ENCODE measurements at places on chromosomes 11 and 22.

GRCh38 chr11:72569966-72570892 is 104.0 kb downstream of the PDE2A start:
- no peak for DNase-seq

DNA sequence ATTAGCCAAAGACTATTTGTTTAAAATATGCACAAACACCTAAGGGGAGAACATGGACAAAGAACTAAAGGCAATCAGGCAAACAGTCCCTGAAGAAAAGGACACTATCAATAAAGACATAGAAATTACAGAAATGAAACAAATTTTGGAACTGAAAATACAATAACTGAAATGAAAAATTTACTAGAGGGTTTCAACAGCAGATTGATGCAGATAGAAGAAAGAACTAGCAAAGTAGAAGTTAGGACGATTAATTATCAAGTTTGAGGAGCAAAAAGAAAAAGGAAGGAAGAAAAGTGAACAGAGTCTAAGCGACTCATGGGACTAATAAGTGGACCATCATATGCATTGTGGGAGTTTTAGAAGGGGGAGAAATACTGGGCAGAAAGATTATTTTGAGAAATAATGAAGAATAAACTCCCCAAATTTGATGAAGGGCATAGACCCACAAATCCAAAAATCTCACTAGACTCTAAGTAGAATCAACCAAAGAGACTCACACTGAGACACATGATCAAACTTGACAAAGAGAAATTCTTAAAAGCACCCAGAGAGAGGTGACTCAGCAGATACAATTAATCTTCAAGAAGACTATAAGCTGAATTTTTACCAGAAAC is 62.9 kb downstream of the JAM3 start:
- DNase-seq: no peak

GRCh38 chr11:63919267-63920125 is 2.5 kb upstream of the RCOR2 start:
- peak; percentile 55 for DNase-seq

DNA sequence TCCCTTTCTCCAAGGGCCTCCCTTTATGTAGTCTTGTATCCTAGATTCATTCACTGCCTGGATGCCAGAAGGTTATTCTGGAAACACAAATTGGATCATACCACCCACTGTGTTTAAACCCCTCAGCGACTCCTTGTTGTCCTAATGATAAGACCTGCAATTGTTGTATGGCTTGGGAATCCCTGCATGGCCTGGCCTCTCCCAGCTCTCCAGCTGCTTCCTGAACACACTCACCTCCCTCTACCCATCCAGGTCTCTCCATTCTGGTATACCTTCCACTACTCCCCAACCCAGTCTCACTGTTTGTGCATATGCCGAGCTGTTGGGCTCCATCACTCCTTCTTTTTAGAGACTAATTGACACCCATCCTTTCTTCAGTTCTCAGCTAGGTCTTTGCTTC is 124.3 kb upstream of the ALX4 start:
- no peak for DNase-seq

- no peak for DNase-seq
Measured at GRCh38 chr11:72228229-72228843, 3.8 kb downstream of the INPPL1 start.

- no peak for DNase-seq
Measured at GRCh38 chr22:17578136-17578754, 14.9 kb downstream of the SLC25A18 start.

DNA sequence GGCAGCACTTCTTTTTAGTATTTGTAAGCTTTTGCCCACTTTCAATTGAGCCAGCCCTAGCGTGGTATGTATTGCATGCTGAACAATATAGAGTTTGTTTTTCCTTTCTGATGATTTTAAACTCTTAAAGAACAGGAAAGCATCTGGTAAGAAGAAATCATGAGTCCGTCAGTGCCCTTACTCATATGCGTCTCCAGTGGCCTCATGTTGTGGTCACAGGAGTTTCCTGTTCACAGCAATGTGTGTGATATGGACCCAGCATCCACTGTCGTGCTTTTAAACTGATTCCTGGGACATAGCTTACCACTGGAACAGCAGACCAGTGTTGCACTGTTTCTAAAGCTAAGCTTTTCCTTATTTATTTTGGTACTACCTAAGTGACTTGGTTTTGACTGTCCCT is 40.1 kb downstream of the BID start:
- no peak for DNase-seq

DNA sequence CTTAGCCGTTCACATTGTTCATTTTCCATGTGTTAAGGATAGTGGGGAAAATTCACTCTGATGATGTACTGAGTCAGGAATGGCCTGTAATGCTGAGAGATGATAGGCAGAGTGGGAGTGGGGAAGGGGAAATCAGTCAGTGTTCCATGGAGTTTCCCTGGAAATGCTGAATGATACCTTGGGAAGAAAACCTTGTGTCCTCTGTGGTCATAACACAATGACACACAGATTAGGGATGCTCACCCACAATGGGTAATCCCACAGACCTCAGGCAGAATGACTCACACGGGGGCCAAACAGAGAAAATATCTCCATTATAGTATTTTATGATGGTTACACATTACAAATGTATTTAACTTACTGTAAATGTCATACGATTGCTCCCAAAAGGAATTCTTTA is 118.0 kb downstream of the SNX19 start:
- DNase-seq: no peak

- no peak for DNase-seq
Measured at GRCh38 chr11:70302419-70302752, 31.9 kb downstream of the PPFIA1 start.

DNA sequence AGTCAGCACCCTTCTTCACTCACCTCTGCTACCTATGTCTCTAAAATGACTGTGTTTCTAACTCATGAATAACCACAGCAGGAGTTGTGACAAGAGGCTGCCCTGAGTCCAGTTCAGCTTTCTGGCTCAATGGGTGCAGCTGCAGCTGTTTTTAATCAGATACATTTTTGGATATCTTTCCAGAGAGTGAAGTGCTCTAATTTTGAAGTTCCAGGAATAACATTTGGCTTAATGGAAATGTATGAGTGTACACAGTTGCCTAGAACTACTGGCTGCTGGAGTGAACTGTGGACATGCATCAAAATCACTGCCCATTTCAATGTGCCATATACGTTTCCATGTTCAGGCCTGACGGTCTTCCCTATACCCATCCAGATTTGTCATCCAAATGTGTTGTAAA is 769.5 kb upstream of the ANO3 start:
- DNase-seq: no peak

DNA sequence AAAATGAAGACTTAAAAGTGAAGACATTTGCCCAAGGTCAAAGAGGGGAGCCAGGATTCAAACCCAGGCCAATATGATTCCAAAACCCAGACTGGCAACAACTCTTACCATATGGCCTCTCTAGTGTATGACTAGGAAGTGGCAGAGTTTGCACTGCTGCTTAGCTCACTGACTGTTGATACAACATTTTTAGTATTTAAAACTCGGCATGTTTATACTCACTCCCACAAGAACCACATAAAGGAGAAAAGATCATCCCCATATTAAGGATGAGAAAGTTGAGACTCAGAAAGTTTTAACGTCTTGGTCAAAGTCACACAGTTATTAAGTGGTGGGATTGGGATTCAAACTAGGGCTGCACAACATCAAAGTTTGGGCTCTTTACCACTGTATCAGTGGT is 81.7 kb downstream of the CCDC34 start:
- DNase-seq: no peak

GRCh38 chr11:100687054-100687629 is at the start of gene ARHGAP42:
Gene ARHGAP42, plus strand, starts transcription at chr11:100687288. Its CDS starts 391 bp downstream, at chr11:100687679.
- peak; percentile 42 for DNase-seq

GRCh38 chr11:1470681-1471611 is 15.6 kb downstream of the MOB2 start:
- DNase-seq: no peak

GRCh38 chr11:96015906-96016565 is 92.1 kb upstream of the MTMR2 start:
- DNase-seq: peak; percentile 46

- DNase-seq: no peak
Measured at GRCh38 chr11:26243426-26243825, 88.5 kb upstream of the ANO3 start.

DNA sequence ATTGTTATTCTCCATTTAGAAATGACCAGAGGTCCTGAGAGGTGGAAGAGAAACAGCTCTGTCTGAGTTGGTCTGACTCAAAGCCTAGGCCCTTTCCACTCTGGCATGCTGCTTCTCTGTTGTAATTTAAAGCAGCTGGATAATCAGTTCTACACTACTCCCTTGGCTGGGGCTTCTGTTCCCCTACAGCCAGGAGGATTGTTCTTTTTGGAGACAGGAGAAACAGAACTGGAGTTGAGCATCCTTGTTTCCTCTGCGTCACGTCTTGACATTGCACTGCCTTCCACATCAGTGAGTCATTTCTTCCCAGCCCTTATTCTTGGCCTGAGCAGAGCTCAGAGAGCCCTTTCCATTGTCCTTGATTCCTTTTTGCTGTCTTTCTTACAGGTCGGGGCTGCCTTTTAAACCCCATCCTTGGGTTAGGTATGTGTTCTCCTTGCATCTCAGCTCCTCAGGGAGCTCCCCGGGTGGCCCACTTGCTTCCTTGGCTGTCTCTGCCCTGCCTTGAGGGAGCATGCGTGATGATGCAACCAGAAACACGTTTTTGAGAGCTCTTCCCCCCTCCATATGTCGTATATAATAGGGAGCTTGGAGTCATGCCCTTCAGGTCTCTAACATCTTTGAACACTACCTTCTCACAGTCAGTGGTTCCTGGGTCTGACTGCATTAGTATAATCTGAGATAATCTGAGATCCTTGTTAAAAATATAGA is 35.7 kb downstream of the CYB5R2 start:
- DNase-seq: no peak

GRCh38 chr11:1375161-1375954 is 14.4 kb upstream of the BRSK2 start:
- peak; percentile 22 for DNase-seq

GRCh38 chr11:80155412-80156017 is 714.7 kb upstream of the TENM4 start:
- peak; percentile 24 for DNase-seq

GRCh38 chr22:40436505-40437431 is 66.4 kb downstream of the SGSM3 start:
- DNase-seq: peak; percentile 39

GRCh38 chr11:128053981-128054931 is 533.1 kb downstream of the ETS1 start:
- no peak for DNase-seq

DNA sequence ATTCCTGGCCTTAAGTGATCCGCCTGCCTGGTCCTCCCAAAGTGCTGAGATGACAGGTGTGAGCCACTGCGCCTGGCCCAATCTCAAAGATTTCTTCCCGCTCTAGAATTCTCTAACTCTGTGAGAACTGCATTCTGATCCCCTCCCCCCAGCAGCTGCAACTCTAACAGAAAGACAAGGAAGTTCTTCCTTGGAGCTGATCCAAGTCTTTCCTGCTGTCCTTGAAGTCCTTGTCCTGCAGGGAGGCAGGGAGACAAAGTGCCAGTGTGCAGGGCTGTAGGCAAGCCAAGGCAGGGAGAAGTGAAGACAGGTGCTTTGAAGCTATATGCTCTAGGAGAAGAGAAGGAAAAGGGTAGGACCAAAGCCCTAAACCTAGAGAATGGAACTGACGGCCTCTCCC is 9.5 kb upstream of the GGA1 start:
- no peak for DNase-seq

- no peak for DNase-seq
Measured at GRCh38 chr22:31141551-31141950, 1.2 kb upstream of the PLA2G3 start.

DNA sequence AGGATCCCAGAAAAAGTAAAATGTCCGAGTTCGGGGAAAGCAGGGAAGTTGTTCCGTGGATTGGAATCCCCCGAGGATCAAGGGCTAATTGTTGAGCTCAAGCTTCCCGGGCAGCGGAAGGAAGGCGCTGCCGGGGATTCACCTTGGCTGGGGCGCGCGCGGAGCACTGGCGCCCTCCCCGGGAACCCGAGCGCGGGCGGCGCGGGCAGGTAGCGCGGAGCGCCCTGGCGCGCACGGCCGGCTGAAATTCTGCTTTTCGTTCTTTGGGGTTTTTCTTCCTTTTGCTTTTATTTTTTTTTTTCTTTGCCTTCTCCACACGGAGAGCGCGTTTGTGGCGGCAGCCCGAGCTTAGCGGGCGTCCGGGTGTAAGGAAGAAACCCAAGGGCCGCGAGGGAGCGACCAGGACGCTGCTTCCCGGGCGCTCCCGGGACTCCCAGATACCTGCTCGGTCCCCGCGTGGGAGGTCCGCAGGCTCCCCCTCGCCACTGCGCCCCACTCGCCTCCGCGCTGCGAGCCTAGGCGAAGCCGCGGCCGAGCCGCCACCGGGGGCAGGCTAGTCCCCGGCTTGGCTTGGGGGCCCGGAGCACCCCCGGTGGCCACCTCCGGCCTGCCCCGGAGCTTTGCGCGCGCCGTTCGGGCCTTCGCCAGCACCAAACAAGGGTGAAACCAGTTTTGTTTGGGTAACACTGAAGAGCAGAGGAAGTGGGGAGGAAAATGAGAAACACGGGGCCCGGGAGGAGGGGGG is 4.8 kb upstream of the IGF2 start:
- DNase-seq: no peak

- DNase-seq: no peak
Measured at GRCh38 chr11:93034031-93034722, 64.7 kb downstream of the MTNR1B start.

- no peak for DNase-seq
Measured at GRCh38 chr22:41418717-41419116, 27.9 kb downstream of the TOB2 start.

DNA sequence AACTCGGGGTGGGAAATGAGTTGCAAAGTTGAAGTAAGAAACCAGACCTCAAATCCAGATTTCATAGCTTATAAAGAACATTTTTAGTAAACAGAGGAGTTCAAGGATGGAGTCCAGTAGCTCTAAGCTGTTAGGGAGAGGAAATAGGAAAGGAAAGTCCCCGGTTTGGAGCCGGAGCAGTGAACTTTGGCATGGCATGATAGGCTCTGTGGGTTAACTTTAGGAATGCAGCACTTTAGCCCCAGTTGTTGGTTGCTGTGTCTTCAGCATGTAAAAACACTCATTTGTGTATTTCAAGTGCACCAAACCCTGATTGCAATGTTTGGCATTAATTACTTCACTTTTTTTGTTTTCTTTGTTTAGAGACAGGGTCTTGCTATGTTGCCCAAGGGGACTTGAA is 8.6 kb upstream of the PIK3IP1 start:
- no peak for DNase-seq

GRCh38 chr11:36507824-36508489 is 2.1 kb downstream of the TRAF6 start:
- no peak for DNase-seq

DNA sequence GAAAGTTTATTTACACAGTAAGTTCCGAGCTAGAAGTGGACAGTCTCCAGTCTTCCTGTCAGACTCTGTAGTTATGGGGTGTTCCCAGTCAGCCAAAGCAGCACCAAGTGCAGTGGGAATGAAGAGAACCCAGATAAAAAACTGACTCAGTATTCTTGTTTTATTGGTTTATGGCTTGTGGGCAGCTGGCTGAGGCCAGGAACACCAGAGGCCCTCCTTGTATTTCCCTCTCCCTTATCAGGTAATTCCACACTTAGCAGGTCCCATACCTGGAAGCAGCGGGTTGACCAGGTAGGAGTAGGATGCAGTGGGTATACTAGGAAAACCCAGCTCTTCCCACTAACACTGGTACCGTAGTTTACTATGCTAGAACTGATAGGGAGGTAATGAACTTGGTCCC is 3.5 kb upstream of the BACE1-AS start:
- DNase-seq: no peak

- DNase-seq: no peak
Measured at GRCh38 chr22:32789797-32790620, 11.5 kb upstream of the TIMP3 start.

All from SK-N-SH (cell line).